ENCODE measurements at places on chromosomes 2 and 18.

DNA sequence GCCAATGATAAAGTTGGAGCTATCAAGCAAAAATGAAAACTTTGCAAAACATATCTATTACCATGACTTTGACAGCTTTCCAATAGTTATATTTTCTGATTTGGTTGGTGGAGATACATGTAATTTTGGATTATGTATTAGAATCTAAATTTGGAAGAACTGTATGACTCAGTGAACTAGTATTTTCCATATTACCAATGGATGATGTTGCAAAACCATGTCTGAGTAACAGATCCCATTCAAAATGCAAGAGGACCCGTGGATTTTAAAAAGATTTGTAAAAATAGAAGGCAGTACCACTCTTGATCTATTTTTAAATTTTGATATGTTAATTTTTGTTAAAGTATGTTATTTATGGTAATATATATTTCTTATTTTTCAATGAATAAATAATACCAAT is 83.0 kb downstream of the TAF4B start:
- DNase-seq: no peak

DNA sequence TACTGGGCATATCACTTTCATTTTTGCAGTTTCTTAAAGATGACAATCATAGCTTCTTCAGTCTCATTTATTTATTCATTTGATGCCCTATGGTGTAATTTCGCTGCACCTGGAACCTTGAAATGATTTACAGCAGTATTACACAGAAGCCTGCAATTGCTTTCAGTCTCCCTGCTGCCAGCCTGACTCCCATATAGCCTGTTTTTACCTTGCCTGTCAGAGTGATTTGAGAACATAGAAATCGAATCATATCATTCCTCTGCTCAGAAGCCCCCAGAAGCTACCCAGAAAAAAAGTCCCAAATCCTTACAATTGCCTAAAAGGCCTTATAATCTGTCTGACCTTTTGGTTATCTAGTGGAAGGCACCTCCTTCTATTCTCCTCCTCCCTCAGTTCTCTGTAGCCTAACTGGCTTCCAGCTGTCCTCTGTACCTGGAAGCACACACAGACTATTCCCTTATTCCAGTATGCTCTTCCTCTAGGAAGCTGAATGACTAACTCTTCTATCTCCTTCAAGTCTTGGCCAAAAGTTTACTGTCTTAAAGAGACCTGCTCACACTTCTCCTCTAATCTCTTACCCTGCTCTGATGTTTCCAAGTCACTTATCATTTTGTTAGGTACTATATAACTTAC is 12.6 kb downstream of the SCN3A start:
- no peak for DNase-seq

DNA sequence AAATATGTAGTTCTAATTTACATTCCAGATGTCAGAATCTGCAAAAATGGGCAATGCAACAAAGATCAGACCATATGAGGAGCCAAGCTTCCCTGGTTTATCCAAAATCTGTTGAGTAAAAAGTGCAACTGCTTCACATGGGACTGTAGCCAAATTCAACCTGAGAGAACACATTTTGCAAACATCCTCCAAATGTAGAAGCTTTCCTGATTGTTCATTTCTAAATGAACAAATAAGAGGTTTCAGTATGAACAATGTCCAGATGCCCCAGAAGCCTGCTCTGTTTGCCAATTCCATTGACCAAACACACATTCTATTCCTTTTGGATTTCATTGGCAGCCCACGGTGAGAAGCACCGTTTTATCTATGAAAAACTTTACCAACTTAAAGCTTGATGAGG is 117.9 kb upstream of the OSR1 start:
- no peak for DNase-seq

GRCh38 chr2:132804051-132804450 is 134.0 kb upstream of the LYPD1 start:
- no peak for DNase-seq

DNA sequence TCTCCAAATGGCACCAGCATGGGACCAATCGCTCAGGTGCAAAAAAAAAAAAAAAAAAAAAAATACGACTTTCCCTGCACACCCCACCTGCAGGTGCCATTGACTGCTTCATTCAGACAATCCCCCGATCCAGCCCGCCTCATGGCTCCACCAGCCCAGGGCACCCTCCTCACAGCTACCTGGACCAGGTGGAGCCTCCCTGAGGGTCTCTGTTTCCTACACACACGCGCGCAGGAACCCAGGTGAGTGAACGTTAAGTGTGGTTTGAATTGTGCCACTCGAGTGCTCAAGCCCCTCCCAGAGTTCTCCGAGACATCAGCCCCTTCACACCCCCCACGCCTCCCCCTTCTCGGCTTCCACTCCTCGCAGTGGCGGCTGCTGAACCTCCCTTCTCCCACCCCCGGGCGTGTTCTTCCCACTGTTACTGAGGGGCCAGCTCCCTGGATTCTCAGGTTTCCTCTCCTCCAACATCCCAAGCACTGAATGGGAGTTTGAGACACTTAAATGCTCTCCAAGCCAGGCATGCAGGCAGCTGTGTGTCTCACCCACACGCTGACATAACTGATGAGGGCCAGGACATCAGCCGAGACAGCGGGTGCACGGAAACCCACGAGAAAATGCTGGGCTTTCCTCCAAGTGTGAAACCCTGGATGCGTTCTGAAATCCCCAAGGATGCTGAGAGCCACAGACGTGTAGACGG is 88.8 kb upstream of the SNTG2 start:
- no peak for DNase-seq

GRCh38 chr2:166671235-166671634 is 177.2 kb upstream of the SCN7A start:
- no peak for DNase-seq

DNA sequence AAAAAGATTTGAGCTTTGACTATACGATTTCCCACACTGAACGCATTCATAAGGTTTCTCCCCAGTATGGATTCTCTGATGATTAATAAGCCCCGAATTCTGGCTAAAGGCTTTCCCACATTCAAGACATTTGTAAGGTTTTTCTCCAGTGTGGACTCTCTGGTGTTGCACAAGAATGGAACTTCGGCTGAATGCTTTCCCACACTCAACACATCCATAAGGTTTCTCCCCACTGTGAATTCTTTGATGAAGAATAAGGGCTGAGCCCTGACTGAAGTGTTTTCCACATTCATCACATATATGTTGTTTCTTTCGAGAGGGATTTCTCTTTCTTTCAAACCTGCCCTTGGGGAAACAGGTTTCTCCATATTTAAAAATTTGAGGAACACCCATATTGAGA is 6.9 kb downstream of the ZNF24 start:
- DNase-seq: no peak

DNA sequence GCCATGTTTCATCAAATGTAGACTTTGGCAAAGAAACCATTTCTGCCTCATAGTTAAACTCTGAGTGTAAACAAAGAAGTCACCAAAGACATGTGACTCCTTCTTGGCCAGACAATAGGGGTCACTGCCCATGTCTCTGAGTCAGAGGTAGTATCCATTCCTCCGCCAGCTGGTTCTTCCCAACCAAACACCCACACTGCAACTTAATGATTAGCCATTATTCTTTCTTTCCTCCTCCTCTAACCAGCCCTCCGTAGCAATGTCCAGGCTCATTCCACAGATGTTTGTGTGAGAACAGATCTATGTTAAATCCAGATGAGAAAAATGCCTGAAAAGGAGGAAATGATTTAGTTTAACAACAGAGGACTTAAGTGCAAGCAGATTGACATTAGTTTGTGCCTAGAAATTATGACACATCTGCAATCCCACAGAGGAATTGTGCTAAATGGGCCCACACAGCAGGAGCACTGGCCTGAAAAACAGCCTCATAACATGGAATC is 127.9 kb upstream of the SH3BP4 start:
- DNase-seq: no peak

- no peak for DNase-seq
Measured at GRCh38 chr2:99285526-99285925, 15.5 kb downstream of the LYG1 start.

- DNase-seq: no peak
Measured at GRCh38 chr2:232385660-232386489, 7.3 kb downstream of the ALPP start.

GRCh38 chr2:107811411-107811810 is 15.3 kb upstream of the RGPD4 start:
- no peak for DNase-seq

All from germinal center (tissue), 1 donor.